Thymus (tissue), 14 donors: ENCODE measurements at places on chromosomes 1 and 21. TPM values are rescaled to one million over a fixed set of nuclear protein-coding genes. Genes with fewer than 3 reads are reported as not detected.

OR2L2 gene
- under 0.01 TPM for total RNA-seq

PEX11B gene
- total RNA-seq, result 32.9 TPM

GCSAML gene
- 0.42 TPM for total RNA-seq

BRDT gene
- under 0.01 TPM for total RNA-seq

FCN3 gene
- 0.47 TPM for total RNA-seq

COL24A1 gene
- total RNA-seq, result 0.33 TPM

FAM72C gene
- 3.8 TPM for total RNA-seq

CD244 gene
- 10.3 TPM for total RNA-seq

GRCh38 chr1:186418503-186418902 lies 42.4 kb downstream of the PDC start:
- no peak for DNase-seq

GRCh38 chr1:168386949-168387586 lies 106.4 kb downstream of the TBX19 start:
- DNase-seq, result peak; percentile 50

GRCh38 chr21:28928578-28929420 lies 63.9 kb downstream of the LTN1 start:
- no peak for DNase-seq

DNA sequence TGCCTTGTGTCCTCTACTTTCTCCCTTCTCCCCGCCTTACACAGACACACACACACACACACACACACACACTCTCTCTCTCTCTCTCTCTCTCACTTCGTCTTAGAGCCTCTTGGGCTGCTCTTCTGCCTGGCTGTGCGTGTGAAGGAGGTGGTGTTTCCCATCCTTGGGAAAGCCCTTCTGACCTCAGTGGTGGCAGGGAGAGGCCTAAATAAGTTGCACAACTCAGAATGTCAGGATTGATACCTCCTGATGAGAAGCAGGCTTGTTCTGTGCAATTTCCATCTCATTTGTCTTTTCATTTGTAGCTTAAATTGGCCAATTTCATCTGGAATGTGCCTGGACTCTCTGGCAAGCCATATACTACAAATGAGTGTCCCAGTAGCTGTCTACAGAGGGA lies 25.0 kb downstream of the LRRN2 start:
- no peak for DNase-seq

- DNase-seq, result no peak
Observed at GRCh38 chr1:176206006-176206960, 803 bp downstream of the COP1 start.

DNA sequence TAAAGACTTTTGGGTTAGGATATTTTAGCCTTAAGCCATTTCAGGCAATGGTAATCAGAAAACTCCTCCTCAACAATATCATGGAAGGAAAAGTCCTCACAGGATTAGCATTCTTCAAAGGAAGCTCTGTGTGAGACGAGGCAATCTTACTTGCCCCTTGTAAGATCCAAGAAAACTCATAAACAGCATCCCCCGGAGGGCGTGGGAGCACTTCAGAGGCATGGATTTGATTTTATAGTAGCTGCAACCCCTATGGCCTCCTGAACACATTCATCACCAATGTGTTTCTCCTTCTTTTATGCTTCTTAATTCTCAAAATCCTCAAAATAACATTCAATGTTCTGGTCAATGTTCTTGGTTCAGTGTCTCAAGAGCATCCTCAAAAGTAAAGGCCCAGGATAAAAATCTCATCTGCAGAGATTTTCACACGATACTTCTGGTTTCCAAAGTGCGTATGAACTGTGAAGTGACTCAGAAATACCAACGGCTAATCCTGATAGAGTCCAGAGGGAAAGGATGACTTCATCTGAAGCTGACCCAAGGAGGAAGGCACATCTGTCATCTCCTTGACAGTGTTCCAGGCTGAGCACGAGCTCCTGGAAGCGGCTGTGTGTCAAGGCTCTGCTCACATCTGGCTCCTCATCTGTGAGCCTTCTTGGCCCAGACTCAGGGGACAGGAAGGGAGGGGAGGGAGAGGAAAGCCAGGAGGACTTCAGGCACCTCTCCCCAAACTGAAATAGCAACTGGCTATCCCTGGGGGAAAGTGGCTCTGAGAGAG lies 49.3 kb upstream of the PSEN2 start:
- no peak for DNase-seq

GRCh38 chr1:32357614-32358013 lies 4.7 kb downstream of the FAM229A start:
- no peak for DNase-seq

DNA sequence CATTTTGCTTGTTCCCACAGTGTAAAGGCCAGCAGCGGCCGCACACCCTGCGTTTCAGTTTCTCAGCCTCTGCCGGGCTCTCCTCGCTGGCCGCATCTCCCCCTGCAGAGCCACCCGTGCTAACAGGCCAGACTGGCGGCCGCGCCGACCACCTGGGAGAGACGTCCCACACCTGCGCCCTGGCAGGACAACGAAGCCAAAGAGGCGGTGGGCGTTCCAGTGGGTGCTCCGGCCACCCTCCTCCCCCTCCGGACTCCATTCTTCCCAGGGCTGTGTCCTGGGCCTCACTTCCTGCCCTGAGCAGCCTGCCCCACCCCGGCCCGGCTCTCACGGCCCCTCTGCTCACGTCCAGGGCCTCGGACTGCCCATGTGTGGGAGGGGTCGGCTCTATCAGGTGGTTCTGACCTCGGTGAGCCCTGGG lies 31.9 kb upstream of the SLC19A1 start:
- no peak for DNase-seq

GRCh38 chr1:1135339-1136136 lies 19.6 kb upstream of the C1orf159 start:
- no peak for DNase-seq

- DNase-seq, result peak; percentile 42
Observed at GRCh38 chr21:42614811-42615351, 38.5 kb upstream of the PDE9A start.

GRCh38 chr1:244011786-244012185 lies 39.3 kb upstream of the ZBTB18 start:
- no peak for DNase-seq

DNA sequence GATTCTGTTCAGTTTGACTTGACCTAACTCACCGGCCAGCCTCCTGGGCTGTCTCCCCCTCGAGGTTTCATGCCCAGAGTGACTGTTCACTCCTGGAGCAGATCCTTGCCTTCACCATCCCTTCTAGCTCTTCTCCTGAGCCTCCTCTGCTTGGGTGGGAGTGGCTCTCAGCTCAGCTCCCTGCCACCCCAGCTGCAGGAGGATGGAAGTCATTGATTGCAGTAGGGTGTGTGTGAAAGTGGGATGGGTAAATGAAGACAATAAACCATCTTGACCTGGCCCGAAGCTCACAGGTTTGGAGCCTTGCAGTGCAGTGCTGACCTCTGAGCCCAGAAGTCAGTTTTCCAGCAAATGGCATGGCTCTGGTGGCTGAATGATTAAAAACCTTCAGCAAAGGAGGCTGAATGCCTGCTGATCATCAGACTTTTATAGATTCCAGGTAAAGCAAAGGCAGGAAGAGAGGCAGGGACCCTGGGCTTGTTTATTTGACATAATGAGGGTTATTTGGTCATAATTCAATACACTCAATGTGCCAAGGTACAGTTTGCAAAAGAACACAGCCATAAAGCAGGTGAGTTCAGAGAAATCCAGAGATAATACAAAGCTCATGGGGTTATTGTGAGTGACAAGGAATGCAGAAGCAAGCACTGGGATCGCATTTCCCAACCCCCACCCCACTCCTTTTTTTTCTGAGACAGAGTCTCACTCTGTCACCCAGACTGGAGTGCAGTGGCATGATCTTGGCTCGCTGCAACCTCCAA lies 17.5 kb upstream of the TFF3 start:
- DNase-seq, result no peak

DNA sequence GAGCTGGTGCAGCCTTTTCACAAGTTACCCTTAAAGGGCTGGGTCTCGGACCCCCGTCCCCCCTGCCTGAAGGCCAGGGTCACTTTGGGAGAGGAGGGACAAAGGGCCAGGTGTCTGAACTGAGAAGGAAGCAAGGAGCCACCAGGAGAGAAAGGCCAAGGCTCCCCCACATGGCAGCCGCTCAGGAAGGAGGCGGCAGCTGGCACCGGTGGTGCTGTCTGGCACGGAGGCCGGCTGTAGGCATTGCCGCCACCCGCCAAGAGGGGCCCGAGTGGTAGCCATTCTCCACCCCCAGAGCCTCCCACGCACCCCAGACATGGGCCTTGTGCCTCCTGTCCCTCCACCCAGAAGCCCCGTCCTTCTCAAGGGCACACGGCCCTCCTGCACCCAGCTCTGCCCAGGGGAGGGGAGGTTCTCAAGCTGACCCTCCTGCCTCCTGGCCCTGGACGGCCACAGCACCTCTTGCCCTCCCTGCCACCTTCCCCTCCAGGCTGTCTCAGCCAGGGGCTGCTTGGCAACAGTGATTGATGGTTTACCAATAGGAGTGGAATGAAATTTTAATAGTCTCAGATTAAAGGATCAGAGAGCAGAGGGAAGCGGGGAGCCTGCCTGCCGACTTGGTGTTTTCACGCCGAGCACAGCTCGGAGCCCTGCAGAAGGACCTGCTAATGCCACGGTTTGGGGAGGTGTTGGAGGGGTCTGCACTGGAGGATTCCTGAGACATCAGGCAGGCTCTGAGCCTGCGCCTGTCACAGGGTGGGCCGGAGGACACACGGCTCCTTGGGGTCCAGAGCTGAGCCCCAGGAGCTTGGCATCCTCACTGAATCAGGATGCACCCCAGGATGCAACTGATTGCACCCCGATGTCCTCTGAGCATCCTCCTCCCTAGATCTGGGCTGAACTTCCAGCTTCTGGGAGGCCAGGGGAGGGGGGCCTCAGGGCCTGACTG lies 211.9 kb upstream of the VAMP3 start:
- no peak for DNase-seq
